ENCODE measurements at places on chromosomes 7 and 10.

DNA sequence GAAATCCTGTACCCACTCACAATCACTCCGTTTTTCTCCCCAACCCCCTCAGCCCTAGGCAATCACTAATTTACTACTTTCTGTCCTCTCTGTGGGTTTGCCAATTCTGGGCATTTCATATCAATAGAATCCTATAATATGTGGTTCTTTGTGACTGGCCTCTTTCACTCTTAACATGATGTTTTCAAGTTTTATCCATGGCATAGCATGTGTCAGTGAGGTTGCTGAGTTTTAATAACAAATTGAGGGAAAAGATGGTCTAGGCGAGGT lies 11.9 kb downstream of the PLAU start:
- no peak for DNase-seq

GRCh38 chr7:2037808-2038522 lies 194.8 kb downstream of the MAD1L1 start:
- DNase-seq: no peak

DNA sequence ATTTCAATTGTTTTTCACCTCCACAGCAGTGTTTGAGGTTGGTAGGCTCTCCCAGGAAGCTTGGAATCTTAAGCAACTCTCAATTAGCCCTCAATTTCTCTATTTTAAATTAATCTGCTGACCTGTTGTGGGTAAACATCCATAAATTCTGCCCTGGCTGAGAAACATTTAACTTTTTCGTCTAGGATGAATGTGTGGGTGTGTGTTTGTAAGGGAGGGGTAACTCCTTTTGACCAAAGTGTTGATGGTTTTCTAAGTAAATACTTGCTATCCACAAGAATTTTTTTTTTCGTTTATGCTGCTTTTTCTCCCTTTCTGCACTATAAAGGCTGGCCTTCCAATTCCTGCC lies 973 bp downstream of the PPP3CB start:
- no peak for DNase-seq

- DNase-seq: no peak
Measured at GRCh38 chr7:2420216-2420933, 17.0 kb downstream of the CHST12 start.

- DNase-seq: no peak
Measured at GRCh38 chr7:155948423-155948822, 136.2 kb upstream of the SHH start.

DNA sequence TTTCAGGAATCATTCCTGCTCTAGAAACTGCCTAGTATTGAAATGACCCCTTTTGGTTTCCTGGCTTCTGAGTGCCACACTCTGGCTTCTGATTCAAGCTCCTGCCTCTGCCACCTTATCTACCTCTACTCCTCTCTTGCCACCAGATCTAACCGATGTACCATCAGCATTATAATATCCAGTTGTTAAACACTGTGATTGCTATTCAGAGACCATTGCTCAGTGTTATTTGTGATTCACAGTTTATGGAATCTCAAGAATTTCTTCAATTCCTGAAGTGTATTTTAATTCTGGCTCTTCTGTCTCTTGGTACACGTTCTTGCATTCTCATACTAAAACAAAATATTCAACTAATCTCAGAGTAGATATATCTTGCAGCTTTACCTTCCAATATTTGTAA lies 88.7 kb downstream of the DYNC1I1 start:
- no peak for DNase-seq

DNA sequence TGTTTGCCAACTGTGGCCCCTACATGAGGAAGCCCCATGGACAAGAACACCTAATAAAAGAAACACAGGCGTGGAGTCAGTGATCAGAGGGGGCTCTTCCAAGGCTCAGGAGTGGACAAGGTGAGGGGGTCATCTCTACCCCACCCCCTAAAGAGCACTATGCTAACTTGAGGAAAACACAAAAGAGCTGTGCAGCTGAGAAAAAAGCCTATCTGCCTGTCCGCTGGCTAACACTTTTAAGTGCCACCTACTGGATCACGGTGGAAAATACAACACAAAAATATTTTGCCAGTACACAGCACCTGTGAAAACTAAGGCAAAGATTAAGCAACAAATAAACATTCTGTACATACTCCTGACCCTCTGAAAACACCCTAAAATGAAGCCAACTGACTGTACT lies 53.1 kb upstream of the COBL start:
- no peak for DNase-seq

DNA sequence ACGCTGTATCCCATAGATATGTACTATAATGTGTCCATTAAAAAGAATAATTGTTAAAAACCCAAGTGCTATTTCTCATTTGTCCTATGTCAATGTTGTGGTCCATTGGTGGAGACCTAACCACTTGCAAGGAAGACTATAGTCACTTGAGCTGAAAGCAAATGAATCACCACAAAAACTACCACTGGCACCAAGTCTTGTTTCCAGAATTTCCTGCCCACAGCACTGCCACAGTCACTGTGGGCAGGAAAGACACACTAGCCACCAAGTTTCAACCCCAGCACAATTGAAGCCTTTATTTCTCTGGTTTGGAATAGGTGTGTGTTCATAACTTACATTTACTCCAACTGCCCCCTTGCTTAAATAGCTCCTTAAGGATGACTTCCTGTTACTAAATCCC lies 12.4 kb downstream of the DIP2C start:
- no peak for DNase-seq

DNA sequence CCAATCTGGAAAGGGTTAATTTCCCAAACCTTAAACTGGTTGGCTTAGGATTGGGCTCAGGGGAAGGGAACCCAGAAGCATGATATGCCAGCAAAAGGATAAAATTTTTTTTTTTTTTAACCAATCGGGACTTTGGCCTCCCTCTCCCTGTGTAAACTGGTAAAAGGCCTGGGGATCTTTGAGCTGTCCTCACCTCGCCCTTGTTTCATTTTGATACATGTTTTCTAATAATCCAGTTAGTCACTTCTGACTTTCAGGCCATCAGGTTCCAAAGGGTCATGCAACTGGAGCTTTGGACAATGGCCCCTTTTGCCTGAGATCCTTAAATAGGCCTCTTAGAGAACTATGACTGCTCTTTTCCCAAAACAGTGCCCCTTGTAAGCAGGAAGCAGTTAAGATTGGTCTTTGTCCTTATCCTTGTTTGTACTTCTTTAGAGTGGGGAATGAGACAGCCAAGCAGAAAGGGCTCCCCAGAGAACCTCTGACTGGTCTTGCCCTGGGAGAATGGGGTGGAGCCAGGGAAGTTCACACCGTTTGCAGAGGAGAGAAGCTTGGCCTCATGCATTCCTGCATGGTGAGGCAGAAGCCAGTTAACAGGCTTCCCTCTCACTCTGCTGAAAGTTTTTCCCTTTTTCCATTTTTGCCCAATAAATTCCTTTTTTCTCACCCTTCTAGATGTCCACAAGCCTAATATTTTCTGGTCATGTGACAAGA lies 424.2 kb upstream of the CNTNAP2 start:
- DNase-seq: no peak

DNA sequence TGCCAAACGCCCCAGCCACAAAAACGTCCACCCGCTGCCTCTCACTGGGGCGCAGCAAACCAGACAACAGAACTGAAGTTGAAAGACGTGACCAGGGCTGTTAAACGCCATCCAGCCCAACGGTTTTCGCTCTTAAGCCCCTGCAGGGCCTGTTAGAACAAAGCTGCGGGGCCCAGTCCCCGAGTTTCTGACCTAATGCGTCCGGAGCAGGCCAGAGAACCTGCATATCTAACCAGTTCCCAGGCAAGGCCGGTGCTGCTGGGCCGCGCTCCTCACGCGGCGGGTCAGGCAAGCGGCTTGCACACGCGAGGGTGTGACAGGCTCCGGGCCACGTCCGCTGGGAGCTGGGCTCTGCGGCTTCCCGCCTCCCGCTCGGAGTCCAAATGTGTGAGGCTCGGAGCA lies 87.0 kb downstream of the PTPRN2 start:
- DNase-seq: no peak

DNA sequence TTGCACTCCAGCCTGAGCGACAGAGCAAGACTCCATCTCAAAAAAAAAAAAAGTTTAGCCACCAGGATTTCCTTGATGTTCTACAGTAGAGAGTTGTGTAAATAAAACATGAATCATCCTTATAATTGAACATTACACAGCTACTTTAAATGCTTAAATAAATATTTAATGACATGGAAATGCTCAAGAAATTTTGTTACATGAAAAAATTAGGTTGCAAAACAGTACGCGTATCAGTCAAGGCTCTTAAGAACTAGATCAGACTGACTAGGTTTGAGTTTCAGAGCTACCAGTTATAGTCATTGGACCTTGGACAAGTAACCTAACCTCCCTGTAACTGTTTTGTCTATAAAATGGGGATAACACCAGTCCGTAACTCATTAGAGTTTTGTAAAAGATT lies 38.7 kb upstream of the GSAP start:
- DNase-seq: no peak

DNA sequence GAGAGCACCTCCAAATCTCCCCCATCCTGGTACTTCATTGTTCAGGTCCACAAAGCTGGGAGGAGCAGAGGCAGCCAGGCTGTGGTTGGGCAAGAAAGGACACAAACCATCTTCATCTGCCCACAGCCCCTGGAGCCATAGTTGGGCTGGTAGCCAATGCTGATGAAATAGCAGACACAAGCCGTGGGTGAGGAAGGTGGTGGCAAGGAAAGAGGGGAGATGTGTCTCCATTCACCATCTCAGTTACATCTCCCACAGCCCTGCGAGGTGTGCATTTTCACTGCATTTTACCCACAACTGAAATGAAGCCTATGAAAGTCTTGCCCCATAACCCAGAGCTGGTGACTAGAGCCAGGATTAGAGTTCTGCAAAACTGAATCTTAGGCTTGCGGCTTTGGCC lies 35.0 kb downstream of the PIK3AP1 start:
- DNase-seq: no peak

- DNase-seq: no peak
Measured at GRCh38 chr10:70106958-70107791, 25.4 kb downstream of the AIFM2 start.

DNA sequence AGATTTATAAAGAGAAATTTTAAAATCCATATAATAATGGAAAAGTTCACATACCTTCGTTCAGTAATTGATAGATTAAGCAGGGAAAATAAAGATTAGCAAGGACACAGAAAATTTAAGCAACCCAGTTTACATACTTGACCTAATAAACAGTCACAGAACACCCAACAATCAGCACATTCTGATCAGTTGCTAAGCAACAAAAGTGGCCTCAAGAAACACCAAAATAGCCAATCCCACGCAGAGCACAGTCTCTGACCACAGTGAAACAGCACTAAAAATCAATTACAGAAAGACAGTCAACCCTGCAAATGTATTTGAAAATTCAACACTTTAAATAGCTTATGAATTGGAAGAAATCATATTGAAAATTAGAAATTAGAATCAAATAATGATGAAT lies 39.3 kb upstream of the DRGX start:
- no peak for DNase-seq

DNA sequence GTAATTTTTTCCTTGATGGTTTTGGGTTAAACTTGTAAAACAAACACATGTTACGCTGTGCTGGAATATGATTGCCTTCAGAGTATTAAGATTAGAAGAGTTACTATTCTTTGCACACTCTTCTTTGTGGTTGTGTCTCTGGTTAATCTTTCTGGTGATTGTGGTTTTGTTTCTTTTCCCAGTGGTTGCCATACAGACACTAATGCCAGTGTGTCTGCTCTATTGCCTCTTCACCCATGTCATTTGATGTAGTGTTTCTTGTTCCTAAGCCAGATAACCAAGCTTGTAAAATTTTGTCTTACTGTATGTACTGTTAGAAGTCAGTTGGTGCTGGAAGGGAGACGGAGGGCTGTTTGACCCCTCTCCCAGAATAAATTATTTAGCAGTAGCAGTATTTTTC lies 124.8 kb downstream of the PHTF2 start:
- no peak for DNase-seq

DNA sequence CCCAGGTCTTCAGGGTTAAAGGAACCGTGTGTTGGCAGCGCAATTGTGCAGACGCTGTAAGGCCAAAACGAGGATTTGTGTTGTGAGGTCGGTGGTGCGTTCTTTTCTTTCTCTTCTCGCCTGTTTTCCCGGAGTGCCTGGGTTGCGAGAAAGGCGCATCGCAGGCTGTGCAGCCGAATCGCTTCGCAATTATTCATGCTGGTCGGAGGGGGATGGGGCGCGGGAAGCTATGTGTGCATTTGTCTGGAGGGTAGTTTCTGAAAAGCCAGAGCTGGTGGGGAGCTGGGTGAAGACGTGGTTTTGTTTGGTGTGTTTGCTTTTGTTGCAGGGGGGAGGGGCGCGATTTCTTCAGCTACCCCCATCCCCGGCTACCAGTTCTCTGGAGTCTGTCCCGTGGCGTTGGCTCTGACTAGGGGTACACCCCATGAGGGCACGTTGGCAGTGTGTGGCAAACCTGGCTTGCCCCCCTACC lies 2.1 kb downstream of the MXI1 start:
- DNase-seq: peak; percentile 58

DNA sequence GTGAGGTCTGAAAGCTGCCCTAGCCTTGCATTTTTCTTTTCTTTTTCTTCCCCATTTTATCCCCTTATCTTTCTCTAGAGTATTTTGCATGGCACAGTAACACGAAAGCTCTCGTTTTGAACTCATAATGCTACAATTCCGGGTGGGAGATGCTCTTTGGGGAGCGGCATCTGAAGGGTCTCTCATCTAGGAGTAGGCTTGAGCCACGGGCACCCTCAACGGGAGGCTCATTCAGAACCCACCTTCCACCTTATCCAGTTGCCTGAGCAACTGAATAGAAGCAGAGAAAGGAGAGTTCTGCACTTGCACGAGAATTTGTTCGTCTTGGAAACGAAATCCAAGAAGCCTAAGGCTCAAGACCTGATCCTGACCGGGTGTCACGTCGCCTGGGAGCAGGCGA lies 603.5 kb upstream of the FOXK1 start:
- no peak for DNase-seq

DNA sequence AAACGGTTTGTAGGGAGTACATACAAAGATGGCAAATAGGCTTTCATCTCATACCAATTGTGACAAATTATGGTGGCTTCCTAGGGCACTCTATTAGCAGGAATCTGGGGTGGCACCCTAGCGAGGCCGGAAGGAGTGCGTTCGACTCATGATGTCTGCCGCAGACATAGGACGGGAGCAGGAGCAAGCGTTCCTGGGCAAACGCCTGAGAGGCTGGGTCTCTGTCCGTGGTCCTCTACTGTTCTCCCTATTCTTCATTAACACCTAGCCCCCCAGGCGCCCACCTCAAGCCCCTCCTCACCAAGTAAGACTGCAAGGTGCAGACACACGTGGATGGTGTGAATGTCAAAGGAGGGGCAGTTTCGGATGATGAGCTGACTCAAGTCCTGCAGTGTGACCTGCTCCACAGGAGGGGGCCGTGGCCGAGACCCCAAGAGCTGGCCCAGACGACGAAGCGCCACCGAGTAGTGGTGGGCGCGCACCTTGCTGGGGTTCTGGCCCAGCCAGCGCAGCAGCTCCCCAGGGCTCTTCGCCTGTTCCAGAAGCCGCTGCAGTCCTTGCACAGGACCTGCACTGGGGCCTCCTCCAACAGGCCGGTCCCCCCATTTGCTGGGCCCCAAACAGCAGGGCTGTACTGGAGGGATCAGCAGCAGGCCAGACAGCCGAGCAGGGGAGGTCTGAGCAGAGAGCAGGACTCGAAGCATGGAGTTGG lies 1.3 kb downstream of the FASTK start:
- DNase-seq: no peak

GRCh38 chr10:76333326-76333725 lies 901.9 kb downstream of the LRMDA start:
- DNase-seq: no peak

Data from activated T-helper 1 cell treated with anti-CD3 and anti-CD28 coated beads, Interleukin-2, amount 50 U/mL, for 16 hours (primary cell).